Testis (tissue), 5 donors: ENCODE measurements at places on chromosomes 12 and 14.

- no peak for DNase-seq
These were observed 234.5 kb upstream of the KITLG start for GRCh38 chr12:88814779-88815178.

DNA sequence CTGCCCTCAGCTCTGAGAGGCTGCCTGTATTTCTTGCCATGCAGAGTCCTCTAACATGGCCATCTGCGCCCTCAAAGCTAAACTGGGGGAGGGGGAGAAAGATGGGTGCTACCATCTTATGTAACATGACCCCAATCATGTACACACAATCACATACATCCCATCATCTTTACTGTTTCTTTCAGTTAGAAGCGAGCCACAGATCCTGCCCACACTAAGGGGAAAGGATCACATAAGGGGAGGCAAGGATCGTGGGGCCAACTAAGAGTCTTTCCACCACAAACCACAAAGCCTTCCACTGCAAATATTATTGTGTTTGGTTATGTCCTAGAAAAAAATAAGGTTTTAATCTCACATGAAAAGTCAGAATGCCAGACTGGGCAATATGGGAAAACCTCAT is 11.8 kb upstream of the AMN1 start:
- DNase-seq: no peak

GRCh38 chr14:94129111-94129757 is at the start of gene IFI27L2:
Gene IFI27L2 (minus strand): TSS chr14:94129604. CDS start chr14:94129564, 40 bp downstream.
- DNase-seq: peak; percentile 89

DNA sequence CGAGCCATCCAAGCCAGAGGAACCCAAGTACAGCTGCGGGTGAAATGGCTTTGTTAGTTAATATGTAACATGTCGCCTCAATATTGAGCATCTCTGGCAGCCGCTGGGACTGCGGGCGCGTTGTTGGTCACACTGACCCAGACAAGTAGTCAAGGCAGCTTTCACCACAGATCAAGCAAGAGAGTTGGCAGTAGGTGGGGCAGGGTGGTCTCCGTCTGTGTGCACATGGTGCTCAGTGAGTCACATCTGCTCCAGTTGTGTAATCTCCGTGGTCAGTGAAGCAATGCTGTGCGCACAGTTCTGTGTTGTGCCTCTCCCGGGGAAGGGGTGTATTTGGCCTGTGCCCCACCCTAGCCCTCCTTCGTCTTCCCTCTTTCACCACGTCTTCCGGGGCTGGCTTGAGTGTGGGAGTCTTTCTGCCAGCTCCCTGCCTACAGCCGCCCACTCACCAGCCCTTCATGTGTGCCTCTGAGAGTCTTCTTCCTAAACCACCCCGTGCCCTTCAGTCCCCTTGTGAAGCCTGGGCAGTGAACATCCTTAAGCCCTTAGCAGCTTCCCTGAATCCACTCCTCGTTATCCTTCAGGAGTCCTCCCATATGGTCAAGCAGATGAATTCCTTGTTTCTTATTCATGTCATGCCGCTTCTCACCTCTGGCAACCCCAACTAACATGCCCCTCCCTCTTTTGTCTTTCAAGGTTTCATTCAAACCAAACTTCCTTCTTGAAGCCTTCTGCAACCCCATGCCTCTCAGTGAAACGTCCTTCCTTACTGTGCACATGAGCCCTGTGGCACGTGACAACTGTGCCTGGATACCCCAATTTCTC is 242.1 kb downstream of the CACNA1C start:
- peak; percentile 26 for DNase-seq

DNA sequence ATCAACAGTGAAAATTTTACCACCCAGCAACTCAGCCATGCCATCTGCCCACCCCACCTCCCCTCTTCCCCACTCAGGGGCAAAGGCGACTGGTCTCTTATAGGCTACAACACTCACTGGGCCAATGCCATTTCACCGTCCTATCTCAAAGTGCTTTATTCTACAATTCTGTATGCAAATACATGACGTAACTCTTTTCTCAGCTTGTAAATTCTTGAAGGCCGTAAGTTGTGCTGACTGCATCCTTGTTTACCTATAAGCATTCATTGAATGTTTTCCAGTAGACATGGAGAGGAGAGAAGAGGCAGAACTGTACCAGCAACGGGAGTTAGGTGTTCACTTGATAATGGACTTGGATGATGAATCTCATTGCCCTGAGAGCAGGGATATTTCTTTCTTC is 15.6 kb downstream of the BCL2L14 start:
- no peak for DNase-seq

- DNase-seq: no peak
These were observed 44.7 kb downstream of the NR1H4 start for GRCh38 chr12:100518376-100518775.

GRCh38 chr14:88130057-88130432 is 125.1 kb downstream of the GPR65 start:
- no peak for DNase-seq

- peak; percentile 23 for DNase-seq
These were observed 421.7 kb downstream of the VRK1 start for GRCh38 chr14:97218691-97219430.

DNA sequence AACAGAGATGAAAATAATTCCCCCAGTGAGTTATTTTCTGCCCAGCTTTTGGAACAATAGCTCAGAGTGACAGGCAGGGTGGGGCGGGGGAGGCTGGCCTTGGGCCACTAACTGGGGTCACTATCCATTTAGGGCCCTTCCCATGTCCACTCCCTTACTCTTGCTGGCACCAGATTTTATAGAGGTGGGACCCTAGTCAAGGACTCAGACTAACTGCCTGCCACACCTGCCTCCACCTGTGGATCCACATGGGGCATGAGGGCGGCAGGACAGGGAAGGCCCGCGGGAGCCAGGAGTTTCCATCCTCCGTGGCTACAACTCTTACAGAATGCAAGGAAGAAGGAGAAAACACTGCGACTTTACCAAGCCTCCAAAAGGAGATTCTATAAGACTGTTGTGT is 10.1 kb downstream of the VDR start:
- DNase-seq: no peak

- DNase-seq: no peak
These were observed at the start of gene OR4K17 for GRCh38 chr14:20110438-20110837. Gene OR4K17 (plus strand): TSS chr14:20110739. CDS start chr14:20117500, 6,761 bp downstream.

DNA sequence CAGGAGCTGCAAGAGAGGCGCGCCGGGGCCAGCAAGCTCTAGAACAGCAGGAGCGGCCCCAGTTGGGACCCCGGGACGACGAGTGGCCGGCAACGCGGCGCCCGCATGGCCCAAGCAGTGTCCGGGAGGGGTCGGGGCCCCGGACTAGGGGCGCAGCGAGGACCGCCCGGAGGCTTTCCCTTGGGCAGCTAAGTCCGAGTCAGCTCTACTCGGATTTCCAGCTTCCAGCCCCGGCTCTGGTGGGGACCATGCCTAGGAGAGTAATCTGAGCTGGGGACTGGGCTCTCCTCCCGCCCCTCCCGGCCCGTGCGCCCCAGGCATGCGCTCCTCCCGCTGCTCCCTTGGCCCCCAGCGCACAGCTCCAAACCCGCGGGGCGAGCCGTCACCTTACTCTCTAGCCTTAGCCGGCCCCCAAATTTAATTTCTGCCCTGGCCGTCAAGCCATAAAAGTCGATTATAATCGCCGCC is 41.6 kb upstream of the CAPRIN2 start:
- DNase-seq: no peak
